ENCODE measurements at places on chromosomes 16 and 17.

- peak; percentile 20 for DNase-seq
These were observed 114.1 kb downstream of the C16orf78 start for GRCh38 chr16:49487746-49488145.

DNA sequence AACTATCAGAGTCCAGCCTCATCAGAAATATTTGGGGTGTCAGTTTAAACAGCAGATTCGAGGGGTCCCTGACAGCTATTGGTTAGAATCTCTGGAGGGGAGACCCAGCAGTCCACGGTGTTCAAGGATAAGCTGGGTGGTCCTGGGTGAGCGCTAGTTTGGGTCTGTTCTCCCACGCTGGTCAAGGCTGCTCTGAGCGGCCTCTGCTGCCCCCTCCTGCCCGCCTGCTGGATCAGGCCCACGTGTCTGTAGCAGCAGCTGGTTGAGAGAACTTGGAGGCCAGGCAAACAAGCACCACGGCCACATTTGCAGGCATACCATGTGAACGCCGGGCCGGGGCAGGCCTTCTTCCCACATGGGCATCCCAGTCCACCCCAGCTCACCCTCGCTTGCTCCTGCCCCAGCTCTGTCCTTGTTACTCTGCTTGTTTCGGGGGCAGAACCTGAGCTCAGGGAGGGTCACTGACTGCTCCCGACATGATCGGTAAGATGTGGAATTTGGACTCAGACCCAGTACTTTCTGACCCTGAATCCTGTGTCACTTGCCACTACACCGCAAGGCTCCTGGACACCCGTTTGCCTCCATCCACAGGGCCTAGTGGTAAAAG, 7.4 kb downstream of the FOXF1 start:
- DNase-seq, result peak; percentile 46

- no peak for DNase-seq
These were observed 15.0 kb upstream of the PEMT start for GRCh38 chr17:17606416-17607000.

GRCh38 chr16:47699106-47699505, 238.0 kb downstream of the PHKB start:
- no peak for DNase-seq

GRCh38 chr17:32298721-32299579, 33.3 kb downstream of the RHBDL3 start:
- no peak for DNase-seq

DNA sequence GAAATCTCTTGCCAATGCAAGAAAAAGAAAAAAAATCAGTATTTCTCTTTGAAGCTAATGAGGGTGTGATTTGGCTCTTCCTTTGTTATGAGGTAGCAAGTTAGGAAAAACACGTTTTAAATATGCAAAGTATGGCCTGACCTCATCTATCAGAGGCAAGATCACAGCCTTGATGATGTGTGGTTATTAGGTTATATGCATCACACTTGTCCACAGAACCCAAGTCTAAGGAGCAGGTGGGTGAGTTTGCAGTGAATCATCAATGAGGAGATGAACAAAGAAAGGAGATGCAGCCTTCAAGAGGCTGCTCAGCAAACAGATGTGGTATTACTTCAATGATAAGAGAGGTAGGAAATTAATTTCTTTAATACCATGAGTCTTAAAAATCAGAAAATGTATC, 594.8 kb upstream of the CDH5 start:
- no peak for DNase-seq

- DNase-seq, result no peak
These were observed 292.7 kb downstream of the IRF8 start for GRCh38 chr16:86191663-86192062.

DNA sequence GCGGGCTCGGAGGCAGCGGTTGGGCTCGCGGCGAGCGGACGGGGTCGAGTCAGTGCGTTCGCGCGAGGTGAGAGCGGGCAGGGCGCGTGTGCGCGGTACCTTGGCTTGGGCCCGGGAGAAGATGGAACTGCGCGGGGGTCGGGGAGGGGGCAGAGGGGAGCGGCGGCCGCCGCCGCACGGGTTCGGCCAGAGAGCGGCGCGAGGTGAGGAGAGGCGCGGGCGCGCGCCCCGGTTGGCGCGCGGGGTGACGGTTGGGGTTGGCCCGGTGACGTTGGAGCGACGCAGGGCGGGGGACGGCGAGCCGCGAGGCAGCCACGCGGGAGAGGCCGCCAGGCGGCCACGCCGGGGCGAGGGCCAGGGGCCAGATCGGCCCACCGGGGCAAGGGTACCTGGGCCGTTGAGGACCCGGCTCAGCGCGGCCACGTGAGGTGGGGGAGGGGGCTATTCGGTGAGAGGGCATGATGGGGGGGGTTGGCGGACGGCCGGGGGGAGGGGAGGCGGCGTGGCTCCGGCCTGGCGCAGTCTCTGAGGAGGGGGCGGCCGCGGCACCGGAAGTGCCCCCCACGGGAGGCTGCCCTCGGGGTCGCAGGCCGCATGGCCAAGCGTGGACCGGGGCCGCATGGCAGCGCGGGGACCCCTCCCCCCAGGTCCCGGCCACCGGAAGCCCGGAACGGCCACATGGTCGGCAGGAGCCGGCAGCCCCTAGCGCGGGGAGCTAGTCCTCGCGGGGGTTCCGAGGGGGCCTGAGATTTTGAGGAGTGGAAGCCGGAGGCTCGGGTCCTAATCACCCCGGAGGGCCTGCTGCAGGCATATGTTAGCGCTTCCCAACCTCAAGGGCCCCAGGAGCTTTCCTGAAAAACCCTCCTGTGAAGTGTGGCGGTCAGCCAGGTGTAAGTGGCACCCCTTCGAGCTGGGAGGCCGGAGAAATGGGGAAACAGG, 527 bp downstream of the EIF5A start:
- DNase-seq, result no peak

DNA sequence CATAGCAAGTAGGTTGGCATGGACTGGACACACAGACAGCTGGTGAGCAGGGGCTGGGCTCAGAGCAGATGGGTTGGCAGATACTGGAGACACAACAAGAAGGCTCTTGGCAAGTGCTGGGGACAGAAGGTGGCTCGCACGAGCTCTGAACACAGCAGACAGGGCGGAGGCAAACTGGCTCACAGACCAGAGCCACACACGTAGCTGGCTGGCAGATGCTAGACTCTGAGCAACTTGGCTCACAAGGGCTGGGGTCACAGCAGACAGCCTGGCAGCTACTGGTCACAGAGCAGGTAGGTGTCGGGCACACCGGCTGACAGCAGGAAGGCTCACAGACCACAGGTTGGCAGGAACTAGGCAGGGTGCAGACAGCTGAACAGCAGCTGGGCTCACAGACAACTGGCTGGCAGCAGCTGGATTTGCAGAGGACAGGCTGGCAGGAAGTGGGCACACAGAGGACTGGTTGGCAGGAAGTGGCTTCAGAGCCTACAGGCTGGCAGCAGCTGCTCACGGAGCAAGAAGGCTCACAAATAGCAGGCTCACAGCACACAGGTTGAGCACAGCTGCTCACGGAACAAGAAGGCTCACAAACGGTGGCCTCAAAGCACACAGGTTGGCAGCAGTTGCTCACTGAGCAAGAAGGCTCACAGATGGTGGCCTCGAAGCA, 725 bp downstream of the KRTAP16-1 start:
- DNase-seq, result peak; percentile 73

DNA sequence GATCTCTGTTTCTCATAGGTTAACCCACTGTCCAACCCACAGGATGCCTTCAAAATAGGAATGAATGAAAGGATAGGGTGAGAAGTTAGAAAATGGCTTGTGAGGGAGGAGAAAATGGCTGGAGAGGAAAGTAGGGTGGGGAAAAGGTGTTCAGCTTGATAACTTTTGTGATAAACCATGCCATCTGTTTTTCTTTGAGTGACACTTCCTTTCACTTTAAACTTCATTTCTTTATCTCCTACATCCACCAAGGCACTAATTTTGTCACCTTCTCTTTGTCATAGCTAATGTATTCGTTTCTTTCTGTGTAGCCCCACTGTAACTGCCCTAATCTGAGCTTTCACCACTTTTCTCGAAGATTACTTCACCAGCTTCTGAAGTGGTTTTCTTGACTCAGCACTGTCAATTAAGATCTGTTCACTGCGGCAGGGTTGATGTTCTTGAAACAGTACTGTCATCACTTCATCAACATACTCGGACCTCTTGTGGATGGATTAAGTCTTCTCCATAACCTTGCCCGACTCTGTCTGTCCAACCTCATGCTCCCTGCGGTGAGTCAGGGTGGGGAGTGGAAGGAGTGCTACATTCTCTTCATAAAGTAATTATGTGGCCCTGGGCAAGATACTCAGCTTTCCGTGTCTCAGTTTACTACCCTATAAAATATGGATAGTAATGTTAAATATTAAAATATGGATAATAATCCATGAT, 5.5 kb upstream of the KRT10 start:
- no peak for DNase-seq

DNA sequence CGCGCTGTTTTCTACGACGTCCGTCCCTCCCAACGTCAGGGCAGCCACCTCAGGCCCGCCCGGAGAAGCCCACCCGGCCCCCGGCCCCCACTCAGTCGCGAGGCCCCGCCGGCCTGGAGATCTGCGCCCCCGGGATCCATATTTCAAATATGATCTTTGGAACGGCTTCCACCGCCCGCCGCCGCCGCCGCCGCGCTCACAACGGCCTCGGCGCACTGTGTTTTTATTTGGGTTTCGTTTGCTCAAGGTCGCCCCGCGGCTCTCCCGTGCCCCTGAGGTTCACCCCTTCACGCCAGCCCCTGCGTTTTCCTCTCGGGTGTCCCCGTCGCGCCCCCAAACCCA, 4.2 kb upstream of the CBX4 start:
- no peak for DNase-seq

- DNase-seq, result no peak
These were observed 542 bp downstream of the ZNF764 start for GRCh38 chr16:30557707-30557956.

DNA sequence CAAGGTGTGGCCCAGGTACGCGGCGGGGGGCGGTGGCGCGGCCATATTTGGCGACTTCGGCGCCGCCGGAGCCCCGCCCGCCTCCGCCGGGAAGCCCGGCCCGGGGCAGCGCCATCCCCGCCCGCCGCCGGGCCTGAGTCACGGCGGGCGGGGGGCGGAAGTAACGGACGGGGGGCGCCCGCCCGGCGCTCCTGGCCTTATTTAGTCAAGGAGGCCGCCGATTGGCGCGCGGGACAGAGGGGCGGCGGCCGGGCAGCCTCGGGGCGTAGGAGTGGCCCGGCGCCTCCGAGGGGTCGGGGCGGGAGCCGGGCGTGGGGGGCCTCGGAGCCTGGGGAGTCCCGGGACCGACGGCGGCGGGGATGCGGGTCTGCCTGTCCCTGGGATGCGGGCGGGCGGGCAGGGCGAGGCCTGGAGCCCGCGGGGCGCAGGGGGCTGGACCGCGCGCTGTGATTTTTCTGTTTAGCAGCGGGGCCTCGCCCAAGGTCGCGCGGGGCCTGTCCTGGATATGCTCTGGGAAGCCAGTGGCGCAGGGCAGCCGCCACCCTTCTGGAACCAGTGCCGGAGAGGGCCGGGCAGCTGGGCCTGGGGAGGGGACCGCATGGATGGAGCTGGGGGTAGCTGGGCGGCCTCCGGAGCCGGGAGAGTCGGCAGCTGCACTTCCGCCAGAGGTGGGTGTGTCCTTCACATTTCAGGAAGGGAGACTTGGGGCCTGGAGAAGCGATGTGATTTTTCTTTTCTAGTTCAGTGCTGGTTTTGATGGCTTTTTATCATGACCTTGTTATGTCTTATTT, 2.3 kb upstream of the ACTG1 start:
- DNase-seq, result peak; percentile 85

DNA sequence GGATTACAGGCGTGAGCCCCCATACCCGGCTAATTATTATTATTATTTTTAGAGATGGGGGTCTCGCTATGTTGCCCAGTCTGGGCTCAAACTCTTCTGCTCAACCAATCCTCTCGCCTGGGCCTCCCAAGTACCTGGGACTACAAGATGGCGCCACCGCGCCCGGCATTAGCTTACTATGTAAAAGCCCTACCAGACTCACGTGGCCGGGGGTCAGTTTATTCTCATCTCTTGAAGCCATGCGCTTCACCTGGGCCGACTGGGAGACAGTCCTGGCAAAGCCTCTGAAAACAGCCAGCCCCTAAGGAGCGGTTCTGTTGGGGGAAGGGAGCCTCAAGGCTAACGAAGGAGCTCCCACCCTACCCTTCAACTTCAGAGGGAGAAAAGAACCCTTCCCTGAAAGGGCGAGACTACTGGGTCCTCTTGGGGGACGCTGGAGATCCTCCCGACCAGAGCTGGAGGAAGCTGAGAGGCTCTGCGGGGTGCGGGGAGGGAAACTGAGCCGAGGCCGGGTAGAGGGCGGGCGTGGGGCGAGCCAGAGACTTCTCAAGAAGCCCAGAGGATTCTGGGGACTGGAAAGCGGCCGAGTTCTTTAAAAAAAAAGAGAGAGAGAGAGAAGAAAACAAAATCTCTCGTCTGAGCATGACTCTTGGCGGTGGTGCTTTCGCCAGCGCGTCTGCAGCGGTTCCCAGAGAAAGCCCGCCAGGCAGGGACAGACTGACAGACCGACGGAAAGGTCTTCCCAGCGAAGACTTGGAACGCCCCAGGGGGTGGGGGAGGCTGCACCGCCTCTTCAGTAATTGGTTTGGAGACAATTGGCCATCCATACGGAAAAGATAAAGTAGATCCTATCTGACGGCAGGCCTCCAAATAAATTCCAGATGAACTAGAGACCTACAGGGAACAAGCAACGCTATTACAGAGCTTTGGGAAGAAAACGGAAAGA, 5.6 kb upstream of the TUBG2 start:
- DNase-seq, result no peak

Measured in activated naive CD4-positive, alpha-beta T cell treated with anti-CD3 and anti-CD28 coated beads, Interleukin-2, amount 50 U/mL, for 72 hours (primary cell).